Type B pancreatic cell (in vitro differentiated cells): ENCODE measurements at places on chromosomes 1 and 21.

DNA sequence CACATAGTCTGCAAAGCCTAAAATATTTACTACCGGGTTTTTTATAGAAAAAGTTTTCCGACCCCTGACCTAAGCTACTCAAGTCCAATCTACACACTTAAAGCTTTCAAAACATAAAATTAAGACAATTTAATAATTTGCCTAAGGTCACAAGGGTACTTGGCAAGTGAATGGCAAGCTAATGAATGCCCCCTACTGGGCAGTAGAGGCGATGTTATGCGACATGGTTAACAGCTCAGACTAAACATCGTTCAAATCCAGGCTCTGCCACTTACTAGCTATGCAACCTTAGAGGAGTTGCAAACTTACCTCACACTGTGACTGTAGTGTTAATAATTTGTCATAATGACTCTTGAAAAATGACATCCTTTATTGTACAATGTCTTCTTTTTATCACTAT lies 317.2 kb upstream of the NFIA start:
- no peak for DNase-seq

GRCh38 chr1:248842781-248843331 lies 4.8 kb downstream of the ZNF672 start:
- DNase-seq = no peak

DNA sequence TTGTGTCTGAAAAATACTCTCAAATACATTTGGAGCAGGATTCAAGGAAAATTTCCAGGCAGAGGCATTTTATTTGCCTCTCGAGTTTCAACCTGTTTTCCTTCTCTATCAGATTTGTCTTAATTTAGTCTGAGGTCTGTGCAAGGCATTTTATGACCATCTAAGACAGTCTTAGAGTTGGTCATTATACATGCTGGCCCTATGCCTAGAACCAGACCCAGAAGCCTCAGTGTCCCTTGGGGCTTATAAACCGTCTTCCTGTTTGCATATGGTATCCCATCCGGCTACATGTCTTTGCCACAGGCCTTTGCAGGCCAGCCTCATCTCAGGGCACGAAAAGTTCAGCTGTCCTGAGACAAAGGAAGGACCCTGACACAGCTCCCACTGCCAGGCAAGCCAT lies 346.1 kb downstream of the SIPA1L2 start:
- no peak for DNase-seq

DNA sequence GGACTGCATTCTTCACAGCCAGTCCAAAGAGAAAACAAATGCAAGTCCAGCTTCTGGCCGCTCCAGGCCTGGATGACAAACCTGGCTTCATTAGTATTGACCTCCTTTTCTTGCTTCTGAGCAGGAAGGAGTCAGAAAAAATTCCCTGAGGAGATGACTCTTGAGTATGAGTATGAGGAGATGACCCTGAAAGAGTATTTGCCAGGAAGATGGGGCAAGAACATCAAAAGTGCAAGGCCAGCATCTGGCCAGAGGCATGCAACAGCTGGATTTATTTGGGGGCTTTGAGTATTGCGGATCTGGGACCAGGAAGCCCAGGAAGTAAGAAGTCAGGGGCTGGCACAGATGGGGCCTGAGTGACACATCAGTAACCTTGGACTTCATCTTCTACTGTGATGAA lies 113.9 kb downstream of the GLIS1 start:
- no peak for DNase-seq

DNA sequence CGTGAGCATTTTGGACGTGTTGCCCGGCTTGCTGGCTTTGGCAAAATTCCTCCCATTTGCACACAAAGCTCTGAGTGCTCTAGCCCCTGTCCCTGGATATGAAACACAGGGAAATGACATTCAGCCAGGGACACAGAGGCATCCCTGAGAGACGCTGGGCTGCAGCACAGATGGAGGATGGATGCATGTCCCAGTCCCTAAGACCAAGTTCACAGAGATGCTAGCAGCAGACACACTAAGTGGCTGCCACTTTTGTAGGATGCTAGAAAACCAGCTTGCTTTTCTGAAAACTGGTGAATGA lies 12.5 kb downstream of the ACTRT2 start:
- DNase-seq = no peak

- no peak for DNase-seq
These were observed 37.2 kb downstream of the SETD4 start for GRCh38 chr21:36023092-36023480.

DNA sequence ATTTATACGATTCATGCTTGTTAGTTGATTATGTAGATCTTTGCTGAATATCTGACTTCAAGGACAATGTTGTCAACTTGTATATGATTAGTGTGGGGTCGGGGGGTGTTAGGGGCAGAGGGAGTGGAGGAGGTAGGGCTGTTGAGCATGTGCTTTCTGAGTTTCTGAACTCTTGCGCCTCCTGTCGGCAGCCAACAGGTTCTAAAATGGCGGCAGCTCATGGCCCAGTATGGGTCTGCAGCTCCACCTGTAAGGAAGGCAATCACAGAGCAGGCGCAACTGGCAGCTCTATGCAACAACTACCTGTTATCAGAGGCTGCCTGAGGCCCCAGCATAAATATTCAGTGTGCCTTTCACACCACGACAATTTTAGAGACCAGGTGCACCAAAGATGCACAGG lies 205.8 kb upstream of the PLXNA2 start:
- DNase-seq = no peak

DNA sequence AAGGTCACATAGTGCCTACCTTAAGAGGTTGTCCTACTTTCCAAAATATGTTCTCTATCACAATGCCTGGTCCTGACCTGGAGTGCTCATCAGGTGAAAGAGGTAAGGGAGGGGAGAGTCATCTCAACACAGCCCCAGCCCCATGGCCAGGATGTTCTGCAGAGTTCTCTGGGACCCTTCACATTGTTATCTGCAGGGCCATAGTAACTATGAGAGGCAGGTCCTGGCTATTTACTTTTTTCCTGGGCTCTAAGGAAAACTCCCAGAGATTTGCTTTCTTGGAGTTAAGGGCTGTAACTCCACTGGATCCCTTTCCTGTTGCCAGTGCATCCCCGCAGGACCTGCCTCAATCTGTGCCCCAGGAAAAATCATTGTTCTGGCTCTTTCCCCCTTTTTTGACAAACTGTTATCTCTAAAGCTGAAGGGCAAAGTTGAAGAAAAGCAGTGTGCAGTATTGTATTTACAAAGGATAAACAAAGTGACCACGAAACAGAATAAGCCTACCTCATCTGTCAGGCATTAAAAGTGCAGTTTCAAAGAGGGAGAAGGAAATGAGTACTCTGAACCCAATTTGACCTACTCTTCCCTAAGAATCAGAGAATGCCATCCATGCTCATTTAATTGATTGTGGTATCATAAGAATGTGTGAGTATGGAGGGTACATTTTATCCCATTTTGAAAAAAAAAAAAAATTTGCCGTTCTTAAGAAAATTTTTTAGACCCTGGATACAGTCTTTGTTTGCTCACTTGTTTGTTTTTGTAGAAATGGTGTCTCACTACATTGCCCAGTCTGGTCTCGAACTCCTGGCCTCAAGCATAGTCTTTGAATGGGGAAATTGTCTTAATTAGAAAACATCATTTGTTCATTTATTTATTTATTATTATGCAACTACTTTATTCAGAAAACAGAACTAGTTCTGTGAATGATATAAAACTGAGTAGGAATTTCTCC lies 149.6 kb downstream of the RHOU start:
- no peak for DNase-seq

DNA sequence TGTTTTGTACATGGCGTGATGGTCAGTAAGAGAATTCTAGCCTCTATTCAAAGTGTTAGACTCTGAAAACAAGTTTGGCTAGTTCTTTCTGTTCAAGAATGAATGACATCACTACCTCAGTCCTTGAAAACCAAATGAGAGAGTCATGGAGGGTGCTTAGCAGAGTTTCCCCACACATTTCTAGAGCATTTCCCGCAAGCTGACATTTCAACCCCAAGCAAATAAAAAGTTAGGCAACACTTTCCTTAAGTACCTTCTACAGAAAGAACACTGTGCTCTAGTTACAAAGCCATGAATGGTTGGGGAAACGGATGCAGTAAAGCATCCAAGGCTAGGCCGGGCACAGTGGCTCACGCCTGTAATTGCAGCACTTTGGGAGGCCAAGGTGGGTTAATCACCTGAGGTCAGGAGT lies 47.9 kb upstream of the SLC44A3 start:
- DNase-seq = no peak

GRCh38 chr1:191913260-191913977 lies 244.8 kb upstream of the RGS18 start:
- no peak for DNase-seq

- no peak for DNase-seq
These were observed 1271.2 kb upstream of the ADGRL2 start for GRCh38 chr1:80529546-80529945.

DNA sequence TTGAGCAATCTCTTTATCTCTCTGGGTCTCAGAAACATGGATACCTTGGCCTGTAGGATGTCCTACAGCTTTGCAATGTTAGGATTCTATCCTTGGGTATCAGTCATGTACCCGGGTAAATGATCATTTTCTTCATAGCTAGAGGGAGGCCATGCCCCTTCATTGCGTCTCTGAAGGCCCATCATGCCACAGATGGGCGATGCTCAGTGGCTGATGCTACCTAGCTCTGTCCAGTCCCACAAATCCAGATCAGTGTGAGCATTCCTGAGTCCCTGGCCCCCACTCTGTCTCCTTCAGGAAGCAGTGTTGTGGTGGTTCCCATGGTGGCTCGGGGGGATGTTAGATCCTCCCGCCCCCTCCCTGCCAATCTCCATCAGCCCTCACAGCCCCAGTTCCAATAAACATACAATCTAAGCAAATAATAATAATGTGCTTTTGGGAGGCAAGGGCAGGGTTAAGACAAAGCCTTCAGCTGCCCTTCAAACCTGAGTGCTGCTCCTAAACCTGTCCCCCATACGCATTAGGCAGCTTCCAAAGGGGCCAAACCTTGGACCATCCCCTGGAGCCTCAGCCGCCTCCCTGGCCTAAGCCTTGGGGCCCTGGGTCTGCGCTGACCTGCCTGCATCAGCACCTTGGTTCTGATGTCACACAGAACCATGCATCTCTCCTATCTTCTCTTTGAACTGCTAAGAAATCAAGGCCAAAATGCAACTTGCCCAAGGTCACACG lies 681 bp upstream of the GPR61 start:
- no peak for DNase-seq

GRCh38 chr1:93845538-93846205 lies 33.3 kb downstream of the DNTTIP2 start:
- DNase-seq = no peak

- DNase-seq = no peak
These were observed 2.9 kb downstream of the KRTAP10-7 start for GRCh38 chr21:44603109-44603875.

- no peak for DNase-seq
These were observed 43.1 kb downstream of the ATP2B4 start for GRCh38 chr1:203669739-203670138.

- DNase-seq = no peak
These were observed 16.6 kb downstream of the CDKN2C start for GRCh38 chr1:50986653-50987052.

DNA sequence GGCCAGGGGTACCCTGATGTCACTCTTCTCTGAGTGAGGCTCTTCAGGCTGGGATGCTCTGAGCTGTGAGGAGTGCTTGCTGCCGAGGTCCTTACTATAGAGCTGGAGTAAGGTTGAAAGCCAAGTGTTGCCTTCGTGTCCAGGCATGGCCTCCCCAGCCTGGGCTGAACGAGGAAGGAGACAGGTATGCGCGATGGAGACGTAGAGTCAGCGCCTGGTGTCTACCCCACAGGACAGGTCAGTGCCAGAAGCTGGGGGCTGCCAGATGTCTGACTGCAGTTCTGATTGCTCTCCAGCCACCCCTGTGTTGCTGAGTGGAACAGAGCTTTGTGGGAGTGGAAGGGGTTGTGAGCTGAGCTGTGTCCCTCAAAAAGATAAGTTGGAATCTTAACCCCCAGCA lies 135.8 kb upstream of the AJAP1 start:
- DNase-seq = no peak

DNA sequence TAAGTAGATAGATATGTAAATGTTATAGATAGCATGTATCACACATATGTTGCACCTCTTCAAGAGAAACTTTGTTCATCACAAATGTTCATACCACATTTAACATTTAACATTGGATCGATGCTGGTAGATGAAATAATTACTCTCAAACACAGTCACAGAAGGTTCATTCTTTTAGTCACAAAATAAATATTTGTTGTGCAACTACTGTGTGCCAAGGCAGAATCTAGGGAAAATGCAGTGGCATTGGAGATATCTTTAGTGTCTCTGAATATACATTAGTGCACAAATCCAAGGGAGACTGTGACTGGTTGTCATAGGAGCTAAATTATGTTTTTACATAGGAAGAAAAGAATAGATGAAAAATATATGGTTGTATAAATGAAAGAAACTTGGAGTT lies 535.7 kb downstream of the BRINP3 start:
- DNase-seq = no peak

DNA sequence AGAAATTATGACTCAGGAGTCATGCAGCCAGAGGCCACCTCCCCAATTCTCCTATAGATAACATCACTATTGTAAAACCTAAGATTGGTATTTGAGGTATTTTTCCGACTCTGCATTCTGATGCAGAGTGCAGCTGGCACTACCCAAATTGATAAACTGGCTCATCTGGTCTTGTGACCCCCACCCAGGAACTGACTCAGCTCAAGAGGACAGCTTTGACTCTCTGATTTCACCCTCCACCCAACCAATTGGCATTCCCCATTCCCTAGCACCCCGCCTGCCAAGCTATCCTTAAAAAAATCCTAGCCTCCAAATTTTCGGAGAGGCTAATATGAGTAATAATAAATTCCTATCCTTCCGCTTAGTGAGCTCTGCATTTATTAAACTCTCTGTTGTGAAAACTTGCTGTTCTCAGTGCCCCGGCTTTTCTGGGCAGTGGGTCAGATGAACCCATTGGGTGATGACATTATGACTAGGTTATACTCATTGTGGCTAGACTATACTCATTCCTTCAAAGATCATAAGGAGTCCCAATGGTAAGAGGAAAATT lies 39.4 kb upstream of the EPS15 start:
- no peak for DNase-seq

- no peak for DNase-seq
These were observed 58.1 kb downstream of the GALNT2 start for GRCh38 chr1:230125141-230125540.

DNA sequence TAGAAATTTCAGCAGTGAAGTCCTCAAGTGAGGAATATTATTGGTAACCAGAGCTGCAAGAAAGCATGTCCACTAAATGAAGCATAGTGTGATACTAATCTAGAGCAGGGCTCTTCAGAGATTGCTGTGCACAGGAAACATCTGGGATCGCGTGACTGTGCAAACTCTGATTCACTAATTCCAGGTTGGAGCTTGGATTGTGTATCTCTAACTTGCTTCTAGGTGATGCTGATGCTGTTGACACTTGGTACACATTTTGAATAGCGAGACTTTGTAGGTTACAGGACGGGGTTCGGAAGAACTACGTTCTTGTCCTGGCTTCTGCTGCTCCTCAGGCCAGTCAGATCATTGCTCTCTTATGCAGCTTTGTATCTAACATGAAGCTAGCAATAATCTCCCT lies 66.5 kb downstream of the PRRX1 start:
- DNase-seq = no peak

- no peak for DNase-seq
These were observed 98.3 kb downstream of the KAZN start for GRCh38 chr1:14696761-14697160.

- no peak for DNase-seq
These were observed 161.4 kb upstream of the TNR start for GRCh38 chr1:175904808-175905207.

- no peak for DNase-seq
These were observed 16.9 kb downstream of the VANGL1 start for GRCh38 chr1:115658646-115659045.
